Bone marrow (tissue), 2 donors: ENCODE measurements at places on chromosomes 3 and 15.

- no peak for DNase-seq
These were observed 419 bp downstream of the HYKK start for GRCh38 chr15:78507831-78508160.

DNA sequence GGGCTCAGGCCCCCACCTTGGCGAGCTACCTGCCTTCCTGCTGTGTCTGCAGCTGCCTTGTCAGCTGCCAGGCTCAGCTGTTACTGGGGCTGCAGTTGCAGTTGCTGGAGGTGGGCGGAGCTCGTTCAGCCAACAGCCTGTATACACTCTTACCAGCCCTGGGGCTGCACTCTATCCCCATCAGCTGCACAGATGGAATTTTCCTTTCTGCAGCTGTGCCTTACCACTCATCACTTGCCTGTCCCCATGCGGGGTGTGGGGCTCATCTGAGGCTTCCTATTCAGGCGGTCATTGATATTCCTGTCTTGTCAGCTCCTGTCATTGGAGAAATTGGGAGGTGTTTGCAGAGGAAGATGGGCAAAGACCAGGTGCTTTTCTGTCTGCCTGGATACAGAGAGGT lies 9.1 kb upstream of the SYN2 start:
- DNase-seq = no peak

DNA sequence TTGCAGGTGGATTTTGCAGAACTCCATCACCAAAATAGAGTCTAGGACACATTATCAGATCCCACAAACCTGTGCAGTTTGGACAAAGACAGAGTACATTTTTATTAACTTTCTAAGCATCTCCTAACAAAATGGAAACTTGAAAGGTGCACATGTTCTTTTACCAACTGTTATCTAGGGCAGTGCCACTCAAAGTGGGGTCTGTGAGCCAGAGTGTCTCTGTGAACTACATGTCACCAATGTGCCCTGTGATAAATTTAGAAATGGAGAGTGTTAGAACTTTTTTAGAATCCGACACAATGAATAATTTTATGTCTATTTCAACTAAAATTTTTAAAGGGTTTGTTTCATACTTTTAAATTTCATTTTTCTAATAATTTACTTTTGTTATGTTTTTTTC lies 68.4 kb upstream of the TMC3 start:
- DNase-seq = no peak

GRCh38 chr3:53193466-53194209 lies 32.6 kb downstream of the PRKCD start:
- no peak for DNase-seq

- DNase-seq = no peak
These were observed 492.2 kb downstream of the CNTN3 start for GRCh38 chr3:74122281-74122680.

- no peak for DNase-seq
These were observed 67.8 kb downstream of the PLXNA1 start for GRCh38 chr3:127050733-127051132.

DNA sequence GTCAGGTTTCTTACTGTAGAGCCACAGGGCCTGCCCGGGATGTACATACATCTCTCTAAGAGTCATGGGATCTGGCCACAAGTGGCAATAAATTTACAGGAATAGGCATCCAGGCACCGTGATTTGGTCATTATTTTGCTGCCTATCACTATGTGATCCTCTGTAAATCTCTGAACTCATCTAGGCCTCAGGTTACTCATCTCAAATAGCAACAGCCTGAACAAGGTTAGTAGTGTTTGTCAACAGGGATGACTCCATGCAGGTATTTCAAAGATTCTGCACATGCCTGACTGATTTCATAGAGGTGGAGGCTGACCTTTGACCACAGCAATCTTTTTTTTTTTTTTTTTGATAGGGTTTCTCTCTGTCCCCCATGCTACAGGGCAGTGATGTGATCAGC lies 88.8 kb upstream of the TBL1XR1 start:
- no peak for DNase-seq

DNA sequence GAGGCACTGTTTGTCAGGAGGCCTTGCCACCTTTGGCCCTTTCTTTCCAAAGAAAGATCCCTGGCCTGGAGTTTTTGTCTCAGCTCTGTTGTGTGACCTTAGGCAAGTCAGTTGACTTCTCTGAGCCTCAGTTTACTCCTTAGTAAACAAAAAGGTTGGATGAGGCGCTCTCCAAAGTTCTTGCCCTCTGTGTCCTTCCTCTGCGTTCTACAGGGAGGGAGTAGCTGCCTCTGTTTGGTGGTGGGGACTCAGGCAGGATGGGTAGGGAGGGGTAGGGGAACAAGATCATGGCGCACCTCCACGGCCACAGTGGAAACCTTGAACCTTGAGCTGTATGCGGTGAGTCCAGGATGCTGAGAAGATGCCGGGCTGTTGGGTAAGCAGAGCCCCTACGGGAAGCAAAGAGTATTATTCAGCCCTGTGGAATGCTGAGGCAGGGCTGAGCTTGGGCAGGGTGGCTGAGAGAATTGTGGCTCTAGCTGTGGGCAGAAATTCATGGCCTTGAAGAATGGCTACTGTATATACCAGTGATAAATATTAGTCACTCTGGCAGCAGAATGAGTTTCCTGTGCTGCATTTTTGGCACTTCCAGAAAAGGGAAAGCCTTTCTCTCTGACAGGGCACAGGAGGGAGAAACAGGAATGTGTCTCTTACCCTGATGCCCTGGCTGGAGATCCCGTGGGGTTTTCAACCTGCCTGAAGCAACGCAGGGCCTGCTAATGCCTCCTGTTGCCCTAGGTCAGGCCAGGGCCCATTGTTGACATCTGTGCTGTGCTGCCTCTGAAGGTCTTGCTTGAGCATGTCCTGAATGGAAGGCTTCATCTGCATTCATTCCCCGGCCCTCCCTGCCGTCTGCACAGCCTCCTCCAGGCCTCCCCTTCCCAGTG lies 39.9 kb downstream of the SMAD3 start:
- no peak for DNase-seq

DNA sequence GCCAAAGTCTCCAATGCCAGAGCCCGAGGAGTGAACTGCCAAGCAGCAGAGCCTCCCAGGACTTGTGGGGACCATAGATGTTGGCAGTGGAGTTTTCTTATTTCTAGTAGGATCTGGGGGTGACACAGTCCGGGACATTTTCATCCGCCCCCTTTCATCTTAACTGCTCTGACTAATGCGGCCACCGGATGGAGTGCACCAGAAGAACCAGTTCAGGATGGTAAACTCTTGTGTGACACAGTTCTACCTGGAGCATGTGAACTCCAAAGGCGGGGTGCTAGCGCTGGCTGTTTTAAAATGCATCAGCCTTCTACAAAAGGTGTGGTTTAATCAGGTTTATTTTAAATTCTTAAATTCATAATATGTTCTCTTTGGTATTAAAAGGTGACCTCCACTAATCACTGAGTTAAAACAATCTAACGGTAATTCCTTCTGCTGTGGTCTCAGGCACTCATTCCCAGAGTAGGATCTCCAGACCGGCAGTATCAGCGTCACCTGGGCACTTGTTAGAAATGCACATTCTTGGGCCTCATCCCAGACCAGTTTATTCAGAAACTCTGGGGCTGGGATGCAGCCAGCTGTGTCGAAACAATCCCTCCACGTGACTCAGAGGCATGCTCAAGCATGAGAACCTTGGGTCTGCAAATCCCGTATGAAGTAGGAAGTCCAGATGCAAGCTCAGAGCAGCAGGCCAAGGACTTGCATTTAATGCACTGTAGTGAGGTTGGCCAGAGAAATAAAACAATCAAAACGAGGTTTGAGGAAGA lies 105.5 kb downstream of the GABRB3 start:
- DNase-seq = no peak

- no peak for DNase-seq
These were observed 138.9 kb upstream of the COL8A1 start for GRCh38 chr3:99499235-99500158.

DNA sequence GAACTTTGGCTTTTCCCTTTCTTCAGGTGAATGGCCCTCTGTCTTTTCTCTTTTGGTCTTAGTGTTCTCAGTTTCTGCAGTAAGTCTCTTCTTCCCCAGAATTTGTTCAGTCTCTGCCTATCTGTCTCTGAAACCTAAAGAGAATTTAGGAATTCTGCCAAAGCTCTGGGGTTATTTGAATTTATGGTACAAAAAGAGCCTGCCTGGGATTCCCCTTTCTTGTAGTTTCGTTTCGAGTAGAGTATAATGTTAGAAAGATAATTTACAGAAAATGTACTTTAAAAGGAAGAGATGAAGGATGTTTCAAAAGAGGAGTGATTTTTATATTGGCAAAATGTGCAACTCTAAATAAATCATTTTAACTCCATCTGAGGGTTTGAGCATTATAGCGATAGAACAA lies 247.4 kb upstream of the SATB1 start:
- DNase-seq = no peak

- DNase-seq = no peak
These were observed 7.1 kb downstream of the CCR4 start for GRCh38 chr3:32958509-32958908.

DNA sequence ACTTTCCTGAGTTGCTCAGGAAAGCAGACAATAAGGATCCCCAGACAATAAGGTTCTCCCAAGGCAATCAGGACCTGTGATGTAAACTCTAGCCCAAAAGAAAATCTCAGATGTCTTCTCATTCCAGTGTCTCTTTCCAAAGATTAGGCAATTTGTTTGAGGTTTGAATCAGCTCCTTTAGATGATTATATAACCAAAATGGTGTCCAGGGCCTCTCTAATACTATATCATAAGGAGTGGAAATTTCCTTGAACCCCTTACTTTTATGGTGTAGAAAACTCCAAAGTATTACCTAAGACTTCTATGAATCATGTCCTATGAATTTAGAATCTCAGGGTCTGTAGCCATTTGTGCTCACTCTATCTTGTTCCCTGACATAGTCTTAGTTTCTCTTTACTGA lies 65.9 kb downstream of the GPR176 start:
- no peak for DNase-seq

GRCh38 chr15:91942720-91943394 lies 89.3 kb downstream of the SLCO3A1 start:
- peak; percentile 94 for DNase-seq
